WTC11 (cell line): ENCODE measurements at places on chromosomes 4 and X.

- no peak for DNase-seq
Measured at GRCh38 chr4:173998471-173999144, 284.9 kb downstream of the FBXO8 start.

- no peak for DNase-seq
Measured at GRCh38 chr4:70841951-70842350, 2.3 kb upstream of the GRSF1 start.

GRCh38 chrX:6768881-6769280 is 234.0 kb upstream of the VCX3A start:
- DNase-seq, result no peak

DNA sequence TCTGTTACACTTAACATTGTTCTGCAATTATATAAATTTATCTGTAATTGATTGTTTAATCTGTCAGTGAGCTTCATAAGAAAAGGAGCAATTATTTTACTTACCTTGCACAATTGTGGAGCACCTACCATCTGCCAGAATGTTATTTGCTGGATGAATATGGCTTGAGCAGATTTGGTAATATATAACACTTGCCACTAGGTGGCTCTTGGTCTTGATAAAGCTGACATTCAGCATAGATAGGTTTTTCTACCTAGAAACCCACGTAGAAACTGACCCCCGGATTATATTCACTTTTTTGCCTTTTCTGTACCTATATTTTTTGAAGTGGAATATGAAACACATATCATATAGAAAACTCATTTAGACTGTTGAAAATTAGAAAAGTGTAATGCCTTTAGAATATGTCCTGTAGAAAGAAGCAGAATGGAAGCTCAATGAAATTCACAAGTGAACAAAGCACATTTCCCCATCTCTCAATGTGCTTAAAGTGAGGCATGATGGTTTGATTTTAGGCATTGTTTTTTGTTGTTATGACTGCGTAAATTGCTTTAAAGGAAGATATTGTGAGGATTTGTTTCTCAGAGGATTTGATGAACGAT is 9.5 kb downstream of the RBPJ start:
- no peak for DNase-seq

DNA sequence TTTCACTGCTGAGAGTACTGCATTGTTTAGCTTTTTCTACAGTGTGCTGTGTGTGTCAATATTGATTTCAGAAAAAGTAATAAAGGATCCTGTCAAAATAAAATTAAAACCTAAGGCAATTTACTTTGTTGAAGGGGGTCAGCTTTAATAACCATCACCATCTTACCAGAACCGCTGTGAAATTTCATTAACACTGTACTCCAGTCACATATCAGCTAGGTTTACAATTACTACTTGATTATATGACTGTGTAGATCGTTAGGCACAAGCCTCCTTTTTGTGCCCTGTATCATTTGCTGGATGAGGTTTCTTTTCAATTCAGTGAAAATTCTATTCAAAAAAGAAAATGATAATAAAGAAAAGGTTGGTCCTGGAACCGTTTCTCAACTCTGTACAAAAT is 917.2 kb downstream of the CENPC start:
- DNase-seq, result no peak

DNA sequence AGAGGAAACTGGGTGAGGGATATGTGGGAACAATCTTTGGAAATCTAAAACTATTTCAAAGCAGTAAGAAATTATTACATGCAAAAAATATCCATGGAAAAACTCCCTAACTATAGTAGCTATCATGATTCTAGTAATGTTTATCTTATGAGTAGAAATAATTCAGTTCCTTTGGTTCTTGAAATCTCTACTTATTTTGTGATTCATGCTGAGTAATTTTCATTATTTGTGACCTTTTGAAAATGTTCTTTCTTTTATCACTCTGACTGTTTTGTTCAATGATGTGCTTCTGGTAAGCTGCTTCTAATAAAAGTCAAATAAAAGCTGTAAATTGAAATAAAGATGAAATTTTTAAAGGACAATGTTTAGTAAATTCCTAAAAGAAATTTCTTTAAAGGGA is 40.4 kb upstream of the MAGEB10 start:
- no peak for DNase-seq

GRCh38 chr4:164621886-164622521 is 131.9 kb upstream of the SMIM31 start:
- DNase-seq, result no peak

DNA sequence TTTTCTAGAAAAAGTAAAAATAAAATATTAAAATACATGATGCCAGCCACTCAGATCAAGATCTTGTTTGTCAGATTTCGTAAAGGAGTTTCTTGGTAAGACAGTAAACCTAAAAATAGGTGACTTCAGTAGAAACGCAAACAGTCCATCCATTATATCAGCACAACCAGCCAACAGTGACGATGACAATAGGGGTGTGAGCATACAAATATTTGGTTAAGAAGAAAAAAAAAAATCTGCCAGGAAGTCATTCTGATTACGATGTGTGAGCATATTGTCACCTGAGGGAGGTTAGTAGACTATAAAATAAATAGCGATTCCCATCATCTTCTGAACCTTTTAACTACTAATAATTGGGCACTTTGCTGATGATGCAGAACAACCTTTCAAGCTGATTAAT is 37.6 kb downstream of the SLC7A11 start:
- no peak for DNase-seq

DNA sequence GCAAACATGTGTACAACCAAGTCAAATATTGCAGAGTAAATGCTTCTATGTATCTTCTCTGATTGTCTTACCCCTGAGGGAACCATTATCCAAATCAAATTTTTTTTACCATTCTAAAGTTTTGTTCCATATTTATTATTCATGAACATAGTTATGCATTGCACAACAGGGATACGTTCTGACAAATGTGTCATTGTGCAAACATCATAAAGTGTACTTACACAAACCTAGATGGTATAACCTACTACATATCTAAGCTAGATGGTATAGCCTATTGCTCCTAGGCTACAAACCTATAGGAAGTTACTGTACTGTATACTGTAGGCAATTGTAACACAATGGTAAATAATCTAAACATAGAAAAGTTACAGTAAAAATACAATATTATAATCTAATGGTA is 23.4 kb downstream of the BEX3 start:
- no peak for DNase-seq

GRCh38 chr4:52755426-52755825 is 4.2 kb upstream of the ERVMER34-1 start:
- DNase-seq, result no peak

- DNase-seq, result no peak
Measured at GRCh38 chr4:47221721-47222120, 190.4 kb downstream of the GABRB1 start.

GRCh38 chr4:152734699-152735050 is 44.9 kb downstream of the TIGD4 start:
- DNase-seq, result no peak

- no peak for DNase-seq
Measured at GRCh38 chr4:6909970-6910339, 329 bp downstream of the TBC1D14 start.

DNA sequence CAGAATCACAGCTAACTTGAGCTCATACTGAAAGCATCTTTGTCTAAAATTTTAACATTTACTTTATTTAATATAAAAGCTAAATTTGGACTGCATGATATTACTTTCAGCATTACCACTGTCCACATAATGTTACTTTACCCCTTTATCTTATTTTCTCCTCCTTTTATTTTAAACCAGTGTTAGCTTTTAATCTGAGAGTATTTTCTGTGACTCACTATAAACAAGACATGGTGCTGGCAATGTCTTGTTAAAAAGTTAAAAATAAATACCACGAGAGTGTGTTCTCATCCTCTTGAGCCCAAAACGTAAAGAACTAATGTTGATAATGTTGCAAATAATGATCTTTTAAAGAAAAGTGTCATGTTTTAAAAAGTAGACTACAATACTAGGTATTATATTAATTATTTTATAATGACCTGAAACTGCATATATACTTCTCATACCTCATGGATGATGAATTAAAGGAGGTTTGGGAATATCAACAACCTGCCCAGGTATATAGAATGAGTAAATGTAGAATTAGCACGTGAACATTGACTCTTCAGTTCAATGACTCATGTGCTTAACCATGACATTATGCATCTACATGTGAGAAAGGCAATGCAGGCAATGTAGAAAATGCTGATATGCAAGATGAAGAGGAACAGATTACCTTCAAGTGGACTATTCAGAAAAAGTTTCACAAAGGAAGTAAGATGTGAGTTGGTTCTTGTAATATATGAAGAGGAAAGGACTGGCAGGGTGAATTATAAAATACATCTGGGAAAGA is 454.1 kb upstream of the ADGRL3 start:
- no peak for DNase-seq

DNA sequence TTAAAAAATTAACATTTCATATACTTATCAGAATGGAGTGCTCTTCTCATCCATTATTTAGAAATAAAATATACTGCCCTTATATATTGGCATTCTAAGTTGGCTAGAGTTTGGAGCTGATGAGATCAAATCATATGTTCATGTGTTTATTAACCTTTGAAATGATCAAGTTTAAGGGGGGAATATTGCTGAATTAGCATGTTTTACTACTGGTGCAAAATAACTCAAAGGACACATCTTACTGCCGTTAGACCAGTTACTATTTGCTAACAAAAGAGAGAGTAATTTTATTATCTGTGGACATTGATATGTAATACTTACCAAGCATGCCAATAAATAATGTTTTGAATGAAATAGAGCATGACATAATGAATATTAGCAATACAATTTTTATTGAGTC is 901.0 kb downstream of the CCSER1 start:
- DNase-seq, result no peak

DNA sequence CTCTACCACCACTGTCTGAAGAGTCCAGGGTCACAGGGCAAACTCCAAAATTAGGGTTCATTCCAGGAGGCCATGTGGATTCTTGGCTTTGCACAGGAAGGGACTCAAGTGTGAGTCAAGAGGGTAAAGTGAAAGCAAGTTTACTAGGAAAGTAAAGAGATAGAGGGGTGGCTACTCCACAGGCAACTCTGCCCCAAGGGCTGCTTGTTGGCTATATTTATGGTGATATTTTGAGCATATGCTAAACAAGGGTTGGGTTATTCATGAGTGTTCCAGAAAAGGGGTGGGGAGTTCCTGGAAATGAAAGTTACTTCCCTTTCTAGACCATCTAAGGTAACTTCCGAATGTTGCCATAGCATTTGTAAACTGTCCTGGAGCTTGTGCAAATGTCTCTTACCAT is 1222.0 kb upstream of the TENM3 start:
- DNase-seq, result no peak

- no peak for DNase-seq
Measured at GRCh38 chr4:73917081-73917501, 47.9 kb downstream of the CXCL1 start.

GRCh38 chr4:9765091-9765490 is 16.3 kb upstream of the DRD5 start:
- peak; percentile 63 for DNase-seq

GRCh38 chrX:78075787-78076389 is 28.2 kb upstream of the PGK1 start:
- no peak for DNase-seq

GRCh38 chr4:170088716-170089115 is 1.0 kb downstream of the AADAT start:
- no peak for DNase-seq

DNA sequence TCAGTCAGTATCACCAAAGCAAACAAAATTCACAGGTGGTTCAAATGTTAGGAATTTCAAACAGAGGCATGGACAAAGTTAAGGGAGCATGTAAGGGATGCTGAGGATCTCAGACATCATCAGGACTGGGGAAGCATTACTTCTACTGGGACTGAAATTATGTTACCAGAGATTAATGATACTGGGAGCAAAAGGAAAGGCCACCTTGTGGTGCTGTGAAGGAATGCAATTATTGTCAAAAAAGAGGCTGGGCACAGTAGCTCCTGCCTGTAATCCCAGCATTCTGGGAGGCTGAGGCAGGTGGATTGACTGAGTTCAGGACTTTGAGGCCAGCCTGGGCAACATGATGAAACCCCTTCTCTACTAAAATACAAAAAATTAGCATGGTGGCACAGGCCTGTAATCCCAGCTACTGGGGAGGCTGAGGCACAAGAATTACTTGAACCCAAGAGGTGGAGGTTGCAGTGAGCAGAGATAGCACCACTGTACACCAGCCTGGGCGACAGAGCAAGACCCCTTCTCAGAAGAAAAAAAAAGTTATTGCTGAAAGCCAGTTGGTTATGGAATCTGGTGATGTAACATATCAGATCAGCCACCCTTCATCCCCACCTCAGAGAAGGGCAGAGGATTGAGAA is 954.3 kb downstream of the PCDH7 start:
- DNase-seq, result peak; percentile 17

- DNase-seq, result no peak
Measured at GRCh38 chr4:94455081-94455480, 3.3 kb downstream of the PDLIM5 start.

- no peak for DNase-seq
Measured at GRCh38 chrX:115535844-115536243, 25.1 kb upstream of the PLS3 start.
